ENCODE measurements at places on chromosomes 5 and 9.
A peak's percentile ranks its signal among the peaks of the same experiment; 100 is the strongest.

DNA sequence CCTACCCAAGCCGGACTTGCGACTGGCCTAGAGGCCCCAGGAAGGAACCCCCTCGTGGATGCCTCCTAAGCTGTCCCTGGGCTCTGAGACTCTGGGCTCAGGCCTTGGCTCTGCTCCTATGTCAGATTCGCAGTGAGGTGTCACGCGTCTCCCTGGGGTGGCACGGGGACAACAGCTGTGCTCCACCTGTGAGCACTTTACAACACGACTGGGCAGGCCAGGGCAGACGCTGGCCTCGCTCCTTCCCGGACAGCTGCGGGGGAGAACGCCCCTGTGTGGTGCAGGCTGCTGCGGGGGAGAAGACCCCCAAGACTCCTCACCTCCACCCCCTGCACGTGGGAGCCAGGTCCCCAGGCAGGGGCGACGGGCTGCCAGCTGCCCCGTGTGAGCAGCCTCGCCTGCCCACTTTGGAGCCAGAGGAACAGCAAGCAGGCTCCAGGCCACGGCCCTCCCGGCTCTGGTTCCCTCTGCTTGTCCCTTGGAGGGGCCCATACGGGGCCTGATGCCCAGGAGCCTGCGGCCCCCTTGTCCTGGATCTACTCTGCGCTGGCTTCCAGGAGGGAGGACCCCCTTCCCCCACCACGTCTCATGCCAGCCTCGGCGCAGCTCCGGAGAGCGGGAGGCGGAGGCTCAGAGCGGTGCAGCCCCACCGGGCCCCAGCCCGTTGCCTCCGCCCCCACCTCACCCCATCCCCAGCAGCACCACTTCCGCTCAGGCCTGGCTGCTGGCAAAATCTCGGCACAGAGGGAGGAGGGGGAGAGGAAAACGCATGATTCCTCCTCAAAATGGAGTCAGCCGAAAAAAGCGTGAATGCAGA, 36.0 kb downstream of the SARDH start:
- peak; percentile 16 for DNase-seq

DNA sequence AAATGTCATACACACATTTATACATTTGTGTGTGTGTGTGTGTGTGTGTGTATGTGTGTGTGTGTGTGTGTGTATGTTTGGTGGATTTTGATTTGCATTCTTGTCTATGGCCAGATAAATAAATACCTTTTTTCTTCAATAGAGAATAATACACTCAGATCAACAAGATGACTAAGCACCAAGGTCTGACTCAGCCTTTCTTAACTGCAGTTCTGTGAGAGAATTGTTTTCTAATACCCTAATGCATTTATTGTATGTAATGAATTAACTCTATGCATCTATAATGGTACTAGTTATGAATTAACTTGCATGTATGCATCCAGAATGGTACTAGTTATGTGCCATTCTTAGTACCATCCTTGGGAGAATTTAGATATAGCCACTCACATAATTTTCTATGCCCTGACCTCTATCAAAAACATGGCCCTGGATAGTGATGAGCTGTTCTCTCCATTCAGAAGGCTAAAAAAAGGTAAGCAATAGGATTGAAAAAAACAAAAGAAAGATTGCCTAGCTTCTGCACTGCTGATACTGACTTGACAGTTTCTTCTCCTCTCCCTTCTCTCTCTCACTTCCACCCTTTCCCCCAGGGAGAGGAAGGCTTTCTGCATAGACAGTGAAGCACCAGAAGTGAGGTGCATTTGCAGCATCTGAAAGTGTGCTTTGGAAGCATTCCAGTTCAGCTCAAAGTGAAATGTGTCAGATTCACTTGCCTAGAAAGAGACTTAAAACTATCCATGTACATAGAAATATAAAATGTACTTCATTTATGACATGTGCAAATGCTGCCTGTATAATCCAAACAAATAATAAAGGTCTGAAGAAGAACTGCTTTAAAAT, 55.1 kb upstream of the CCDC112 start:
- DNase-seq = no peak

DNA sequence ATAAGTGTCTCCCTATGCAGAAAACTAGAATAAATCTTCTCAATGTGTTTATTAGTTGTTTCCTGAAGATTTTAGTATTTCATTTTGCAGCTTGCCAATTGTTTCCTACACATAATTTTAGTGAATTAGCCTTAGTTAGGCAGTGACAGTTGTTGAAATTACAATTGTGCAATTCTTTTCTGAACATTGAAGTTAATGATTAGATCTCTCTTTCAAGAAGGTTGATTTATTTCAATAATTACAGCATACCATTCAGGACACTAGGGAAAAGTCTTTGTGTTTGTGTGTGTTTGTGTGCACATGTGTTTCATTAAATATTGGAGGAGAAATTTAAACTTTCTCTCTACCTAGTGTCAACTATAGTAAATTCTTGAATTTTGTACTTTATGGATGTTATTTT, 199.6 kb upstream of the MPDZ start:
- DNase-seq = no peak

DNA sequence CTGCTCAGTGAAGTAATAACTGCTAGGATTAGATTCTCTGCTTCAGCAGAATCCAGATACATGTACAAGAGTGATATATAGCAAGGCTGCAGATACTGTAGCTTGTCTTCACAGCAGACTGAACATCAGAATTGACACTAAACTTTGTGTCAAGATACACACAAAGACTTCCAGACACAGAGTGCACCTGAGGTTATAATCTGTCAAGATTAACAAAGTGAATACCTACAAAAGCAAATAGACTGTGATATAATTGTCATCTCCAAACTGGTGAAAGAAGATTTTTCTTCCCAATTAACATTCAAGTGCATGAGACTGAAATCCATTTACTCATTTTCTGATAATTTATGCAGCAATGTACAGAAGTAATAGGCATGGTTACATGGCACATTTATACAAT, 2266.5 kb upstream of the WWC1 start:
- no peak for DNase-seq

GRCh38 chr9:23850690-23851629, 24.9 kb upstream of the ELAVL2 start:
- DNase-seq = no peak

DNA sequence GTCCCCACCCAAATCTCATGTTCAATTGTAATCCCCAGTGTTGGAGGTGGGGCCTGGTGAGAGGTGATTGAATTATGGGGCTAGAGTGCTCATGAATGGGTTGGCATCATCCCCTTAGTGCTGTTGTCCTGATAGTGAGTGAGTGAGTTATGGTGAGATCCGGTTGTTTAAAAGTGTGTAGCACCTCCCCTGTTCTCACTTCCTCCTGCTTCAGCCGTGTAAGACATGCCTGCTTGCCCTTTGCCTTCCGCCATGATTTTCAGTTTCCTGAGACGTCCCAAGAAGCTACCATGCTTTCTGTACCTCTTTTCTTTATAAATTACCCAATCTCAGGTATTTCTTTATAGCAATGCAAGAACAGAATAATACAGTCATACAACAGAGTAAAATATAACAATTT, 742 bp upstream of the LECT2 start:
- DNase-seq = no peak
